ENCODE measurements at places on chromosomes 11 and 22.

DNA sequence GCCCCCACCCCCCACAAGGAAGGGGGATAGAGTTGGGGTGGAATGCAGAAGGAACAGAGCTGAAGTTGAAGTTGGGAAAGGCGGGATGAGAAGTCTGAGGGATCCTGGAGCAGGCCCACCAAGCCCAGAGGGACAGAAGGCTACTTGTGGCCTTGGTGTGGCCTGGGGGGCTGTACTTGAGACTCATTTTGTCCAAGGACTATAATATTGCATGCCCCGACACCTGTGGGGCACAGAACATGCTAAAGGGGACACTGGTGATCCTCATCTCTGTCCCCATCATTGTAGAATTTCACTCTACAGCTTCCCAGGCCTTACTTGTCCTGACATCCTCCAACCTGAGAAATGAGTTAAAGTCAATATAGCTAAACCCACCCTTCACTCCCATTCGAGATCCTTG lies 1.3 kb downstream of the ESAM start:
- ATAC-seq = no peak

DNA sequence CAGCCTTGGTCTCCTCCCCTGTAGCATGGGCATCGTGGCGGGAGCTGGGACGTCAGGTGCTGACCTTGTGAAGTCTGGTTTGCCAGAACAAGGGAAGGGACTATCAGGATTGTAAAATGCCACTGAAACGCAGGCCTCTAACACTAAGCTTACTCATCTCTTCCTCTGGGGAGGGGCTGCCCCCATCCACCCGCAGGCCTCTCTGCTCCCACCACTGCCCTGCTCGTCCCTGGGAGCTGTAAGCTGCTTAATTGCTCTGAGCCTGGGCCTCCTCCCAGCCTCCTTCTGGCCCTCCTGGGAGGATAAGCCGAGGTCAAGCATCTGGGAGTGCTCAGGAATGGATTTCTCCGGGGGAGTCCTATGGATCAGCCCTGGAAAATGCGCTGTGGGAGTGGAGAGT lies 8.4 kb downstream of the SHISAL1 start:
- no peak for ATAC-seq

DNA sequence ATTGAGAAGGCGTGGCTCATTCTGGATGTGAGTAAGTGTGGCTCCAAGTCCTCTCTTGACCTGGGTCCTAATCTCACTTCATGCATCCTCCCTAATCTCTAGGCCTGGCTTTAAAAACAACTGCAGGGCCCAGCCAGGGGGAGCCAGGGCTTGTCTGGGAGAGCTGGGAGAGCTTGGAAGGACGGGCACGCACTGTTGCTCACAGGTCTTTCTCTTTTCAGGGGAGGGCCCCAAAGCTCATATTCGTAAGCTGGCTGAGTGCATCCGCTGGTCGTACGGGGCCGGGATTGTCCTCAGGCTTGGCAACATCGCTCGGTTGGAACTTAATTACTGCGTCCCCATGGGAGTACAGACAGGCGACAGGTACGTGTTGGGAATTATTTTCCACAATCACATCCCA lies 34.1 kb upstream of the PARVB start:
- no peak for ATAC-seq

DNA sequence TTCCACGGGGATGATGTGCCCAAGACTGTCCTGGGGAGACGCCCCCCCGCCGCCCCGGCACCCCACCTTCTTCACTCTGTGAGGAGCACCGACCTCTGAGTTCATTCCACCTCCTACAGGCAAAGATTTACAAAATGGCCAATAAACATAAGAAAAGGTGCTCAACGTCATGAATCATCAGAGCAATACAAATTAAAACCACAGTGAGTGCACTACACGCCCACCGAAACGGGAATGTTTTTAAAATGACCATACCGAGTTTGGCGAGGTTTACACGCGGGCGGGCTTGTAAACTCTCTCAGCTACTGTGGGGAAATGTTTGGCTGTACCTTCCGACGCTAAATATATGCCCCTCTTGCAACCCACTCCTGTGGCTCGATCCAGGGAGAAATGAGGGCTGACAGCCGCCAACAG lies 7.9 kb downstream of the NPTXR start:
- no peak for ATAC-seq

GRCh38 chr22:37176464-37177061 lies 11.5 kb downstream of the C1QTNF6 start:
- peak; percentile 81 for ATAC-seq

All from activated CD4-positive, CD25-positive, alpha-beta regulatory T cell treated with anti-CD3 and anti-CD28 coated beads, Interleukin-2, amount 50 U/mL, for 24 hours (primary cell).